ENCODE measurements at places on chromosomes 2 and 18.

GRCh38 chr18:75467851-75468250 is 40.3 kb upstream of the SMIM21 start:
- no peak for DNase-seq

DNA sequence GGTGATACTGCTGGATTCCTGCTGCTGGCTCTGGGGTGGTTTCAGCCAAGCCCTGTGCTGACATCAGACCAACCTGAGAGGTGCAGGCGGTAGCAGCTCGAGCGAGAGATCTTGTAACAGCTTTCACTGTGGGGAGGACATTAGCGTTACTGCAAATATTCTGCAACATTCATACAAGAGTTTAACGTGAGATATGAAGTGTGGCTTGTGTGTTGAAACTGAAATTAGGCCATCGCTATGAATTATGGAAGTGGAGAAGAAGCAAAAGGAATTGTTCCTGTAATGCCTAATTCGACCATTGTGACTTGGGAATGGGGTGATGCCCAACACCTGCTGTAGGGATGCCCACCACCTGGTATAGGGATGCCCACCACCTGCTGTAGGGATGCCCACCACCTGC is 6.5 kb upstream of the MLPH start:
- no peak for DNase-seq

DNA sequence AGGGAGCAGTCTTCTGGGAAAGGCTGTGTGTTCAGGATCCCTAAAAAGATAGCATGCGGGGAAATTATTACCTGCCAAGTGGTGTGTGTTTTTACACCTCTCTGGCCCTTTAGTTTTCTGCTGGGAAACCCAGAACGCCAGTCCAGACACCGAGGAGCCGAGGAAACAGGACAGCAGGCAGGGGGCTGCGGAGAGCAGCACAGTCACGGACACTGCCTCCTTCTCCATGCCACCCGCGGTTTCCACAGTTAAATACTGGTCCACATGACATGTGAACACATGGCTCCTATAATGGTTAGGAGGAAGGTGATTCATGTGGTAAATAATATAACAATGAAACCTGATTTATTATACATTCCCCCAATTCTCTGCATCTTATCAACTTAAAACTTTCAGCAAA is 20.4 kb downstream of the CNOT11 start:
- DNase-seq = no peak

DNA sequence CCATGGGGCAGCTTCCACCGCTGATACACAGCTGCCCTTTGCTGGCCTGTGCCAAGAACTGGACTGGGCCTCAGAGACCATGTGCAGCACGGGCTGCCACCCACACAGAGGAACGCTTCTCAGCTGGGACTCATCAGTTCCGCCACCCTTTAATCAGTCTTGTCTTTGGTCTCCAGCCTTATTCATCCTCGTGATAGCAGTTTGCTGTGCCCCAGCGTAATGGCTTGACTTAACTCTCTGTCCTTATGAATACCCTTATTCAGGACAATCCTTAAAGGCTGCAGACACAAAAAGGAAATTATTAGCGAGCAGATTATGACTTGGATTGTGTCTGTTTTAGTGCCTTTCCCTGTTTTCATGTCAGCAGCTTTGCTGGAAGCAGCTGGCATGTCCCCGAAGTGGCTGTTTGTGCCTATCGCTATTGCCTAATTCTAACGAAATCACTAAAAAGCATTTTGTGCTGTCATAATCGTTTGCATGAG is 108.9 kb upstream of the DAPL1 start:
- no peak for DNase-seq

GRCh38 chr2:238927746-238928519 is 80.0 kb downstream of the TWIST2 start:
- peak; percentile 71 for DNase-seq

DNA sequence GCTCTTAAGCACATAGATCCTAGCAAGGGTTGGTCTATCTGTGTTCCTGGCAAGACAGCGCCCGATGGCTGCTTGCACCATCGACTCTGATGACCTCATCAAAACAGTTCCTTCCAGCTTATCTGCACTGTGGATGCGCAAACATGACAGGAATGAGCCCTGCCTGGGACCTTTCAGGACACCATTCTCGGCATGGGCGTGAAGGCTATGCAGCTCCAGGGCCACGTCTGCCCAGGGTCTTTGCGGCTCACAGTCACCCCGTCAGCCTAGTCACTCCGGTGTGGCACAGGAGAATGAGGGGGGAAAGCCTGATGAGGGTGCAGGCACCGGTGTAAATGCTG is 147.8 kb upstream of the TWIST2 start:
- peak; percentile 80 for DNase-seq

DNA sequence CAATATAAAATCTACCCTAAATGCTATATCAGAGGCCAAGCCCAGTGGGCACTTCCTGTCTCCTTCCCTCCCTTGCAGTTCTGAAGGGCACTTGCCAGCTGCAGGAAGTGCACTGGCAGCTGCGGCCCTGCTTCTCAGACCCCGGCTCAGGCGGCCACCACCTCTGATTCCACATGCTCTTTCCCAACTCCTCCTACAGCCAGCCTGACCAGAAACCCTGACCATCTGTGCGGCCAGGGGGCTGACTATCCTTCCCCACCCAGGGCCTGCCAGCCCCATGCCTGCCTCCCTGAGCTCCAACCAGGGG is 88.6 kb downstream of the ZBTB7C start:
- no peak for DNase-seq

GRCh38 chr2:35454966-35455638 is 900.5 kb upstream of the CRIM1 start:
- DNase-seq = no peak

- no peak for DNase-seq
These were observed 376.2 kb downstream of the NCKAP5 start for GRCh38 chr2:133192028-133192427.

DNA sequence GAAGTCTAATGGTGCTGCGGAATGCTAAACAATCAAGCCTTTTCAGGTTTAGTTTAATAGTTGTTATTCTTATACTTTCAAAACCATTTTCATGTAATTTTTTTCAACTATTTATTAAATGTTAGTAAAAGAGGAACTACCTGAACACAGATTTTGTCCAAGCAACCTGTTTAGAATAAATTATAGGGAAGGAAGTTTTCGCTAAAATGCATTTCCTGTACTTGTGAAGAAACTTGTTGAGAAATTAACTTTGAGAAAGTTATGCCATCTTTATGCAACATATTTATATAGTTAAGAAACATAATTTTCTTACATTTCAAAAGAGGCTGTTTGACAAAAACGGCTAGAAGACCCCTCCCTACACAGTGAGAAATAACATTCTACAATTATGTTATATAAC is 16.6 kb downstream of the MAP4K4 start:
- DNase-seq = no peak

- no peak for DNase-seq
These were observed 31.2 kb upstream of the RMP24 start for GRCh38 chr18:35941299-35941698.

DNA sequence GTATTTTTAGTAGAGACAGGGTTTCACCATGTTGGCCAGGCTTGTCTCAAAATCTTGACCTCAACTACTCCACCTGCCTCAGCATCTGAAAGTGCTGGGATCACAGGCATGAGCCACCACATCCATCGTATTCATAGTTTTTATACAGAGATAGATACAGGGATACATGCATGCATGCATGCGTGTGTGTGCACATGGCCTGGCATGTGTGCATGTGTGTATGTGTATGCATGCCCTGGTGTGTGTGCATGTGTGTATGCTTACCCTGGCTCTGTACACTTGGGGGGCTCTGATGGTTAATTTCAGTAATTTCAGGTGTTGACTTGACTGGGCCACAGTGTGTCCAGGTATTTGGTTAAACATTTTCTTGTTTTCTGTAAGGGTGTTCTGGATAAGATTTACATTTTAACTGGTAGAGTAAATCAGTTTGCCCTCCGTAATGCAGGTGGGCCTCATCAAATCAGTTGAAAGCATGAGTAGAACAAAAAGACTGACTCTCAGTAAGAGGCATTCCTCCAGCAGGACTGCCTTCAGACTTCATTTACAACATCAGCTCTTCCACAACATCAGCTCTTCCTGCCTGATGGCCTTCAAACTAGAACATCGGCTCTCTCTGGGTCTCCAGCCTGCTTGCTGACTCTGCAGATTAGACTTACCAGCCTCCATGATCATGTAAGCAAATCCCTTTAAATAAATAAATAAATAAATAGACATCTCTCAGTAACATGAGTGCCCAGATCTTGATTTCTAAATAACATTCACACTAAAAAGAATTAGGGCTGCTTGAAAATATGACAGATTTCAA is 30.8 kb downstream of the SESTD1 start:
- DNase-seq = no peak

GRCh38 chr2:160694221-160694620 is 200.6 kb upstream of the RBMS1 start:
- no peak for DNase-seq

DNA sequence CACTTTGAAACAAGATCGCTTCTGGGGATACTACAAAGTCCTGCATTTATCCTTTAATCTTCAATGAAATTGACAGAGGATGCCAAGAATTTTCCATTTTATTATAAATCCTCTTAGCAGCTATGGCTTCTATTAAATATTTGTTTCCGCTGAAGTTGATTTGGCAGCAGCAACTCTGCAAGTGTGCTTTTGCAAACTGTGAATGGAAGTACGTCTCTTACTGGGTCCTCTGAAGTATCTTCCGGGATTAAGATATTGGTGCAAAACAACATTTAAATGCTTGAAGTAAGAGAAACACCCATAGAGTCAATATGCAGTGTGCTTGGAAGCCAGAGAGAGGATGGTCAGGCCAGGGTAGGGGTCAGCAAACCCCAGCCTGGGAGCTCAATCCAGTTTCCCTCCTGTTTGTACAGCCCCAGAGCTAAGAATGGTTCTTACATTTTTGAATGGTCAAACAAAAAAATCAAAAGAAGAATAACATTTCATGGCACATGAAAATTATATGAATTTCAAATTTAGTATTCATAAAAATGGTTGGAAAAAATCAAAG is 13.6 kb downstream of the CCDC68 start:
- DNase-seq = no peak

- DNase-seq = no peak
These were observed 286.0 kb downstream of the LPIN1 start for GRCh38 chr2:12032398-12032797.

DNA sequence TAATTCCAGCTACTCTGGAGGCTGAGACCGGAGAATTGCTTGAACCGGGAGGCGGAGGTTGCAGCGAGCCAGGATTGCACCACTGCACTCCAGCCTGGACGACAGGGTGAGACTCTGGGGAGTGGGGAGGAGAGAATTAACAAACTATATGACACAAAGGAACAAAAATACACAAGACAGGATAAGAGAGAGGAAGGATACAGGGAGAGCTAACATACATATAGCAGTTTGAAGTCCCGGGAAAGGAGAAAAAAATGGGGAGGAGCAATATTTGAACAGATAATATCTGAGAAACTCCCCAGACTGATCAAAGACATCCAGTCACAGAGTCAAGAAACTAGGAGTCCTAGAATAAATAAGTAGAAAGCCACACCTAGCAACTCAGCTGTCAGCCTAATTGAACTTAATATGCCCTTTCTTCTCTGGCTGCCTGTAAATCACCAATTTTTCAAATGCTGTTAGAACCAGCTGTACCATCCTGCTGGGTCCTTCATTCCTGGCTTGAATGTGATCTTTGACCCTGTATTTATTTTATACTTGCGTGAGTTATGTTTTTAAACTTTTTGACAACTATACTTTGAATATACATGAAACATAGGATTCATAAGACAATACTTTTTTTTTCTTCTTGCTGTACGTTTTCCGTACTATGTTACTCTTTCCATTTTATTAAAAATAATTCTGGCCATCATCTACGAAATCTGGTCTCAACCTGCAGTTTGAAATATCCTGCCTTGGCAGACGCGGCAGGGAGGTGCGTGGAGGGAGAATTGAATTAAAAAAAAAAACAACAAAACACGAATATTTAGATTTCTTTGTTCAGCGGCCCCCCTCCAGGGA is 876 bp upstream of the CYP27A1 start:
- DNase-seq = no peak

DNA sequence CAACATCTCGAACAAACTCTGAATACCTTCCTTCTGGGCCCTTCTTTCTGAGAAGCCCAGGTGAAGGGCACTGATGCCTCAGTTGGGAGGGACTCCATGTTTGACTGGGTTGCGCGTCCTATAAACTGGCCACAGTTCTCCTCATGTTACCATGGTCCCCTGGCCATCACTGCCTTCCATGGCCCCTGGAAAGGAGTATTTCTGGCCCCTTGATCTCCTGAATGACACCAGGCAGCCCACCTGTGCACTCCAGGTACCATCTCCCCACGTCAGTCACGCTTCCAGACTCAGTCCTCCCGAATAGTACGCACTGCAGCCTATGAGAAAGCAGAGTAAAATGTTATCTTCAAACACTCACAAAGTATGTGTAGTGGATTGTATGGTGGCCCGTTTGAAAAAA is 73.9 kb downstream of the ACKR3 start:
- DNase-seq = peak; percentile 42

GRCh38 chr18:6781796-6782195 is 52.3 kb downstream of the ARHGAP28 start:
- DNase-seq = no peak

- no peak for DNase-seq
These were observed 63.2 kb downstream of the SCG2 start for GRCh38 chr2:223538920-223539440.

- no peak for DNase-seq
These were observed 302.1 kb downstream of the HRH4 start for GRCh38 chr18:24762511-24762910.

DNA sequence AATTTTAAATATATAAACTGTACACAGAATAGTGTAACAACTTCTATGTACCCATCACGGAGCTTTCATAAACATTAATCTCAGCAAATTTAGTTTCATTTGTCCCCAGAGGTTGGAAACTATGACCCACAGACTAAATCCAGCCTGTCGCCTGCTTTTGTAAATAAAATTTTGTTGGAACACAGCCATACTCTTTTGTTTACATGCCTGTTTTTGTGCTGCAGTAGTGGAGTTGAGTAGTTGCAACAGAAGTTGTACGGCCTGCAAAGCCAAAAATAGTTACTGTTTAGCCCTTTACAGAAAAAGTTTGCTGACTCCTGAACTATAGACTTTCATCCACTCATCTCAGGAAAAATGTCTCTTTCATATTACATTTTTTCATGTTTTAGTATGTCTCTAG is 39.8 kb downstream of the RBM45 start:
- no peak for DNase-seq

- no peak for DNase-seq
These were observed 75.1 kb downstream of the SH3BP4 start for GRCh38 chr2:235026649-235027557.

- DNase-seq = no peak
These were observed 23.0 kb downstream of the COX7A2L start for GRCh38 chr2:42337846-42338566.

DNA sequence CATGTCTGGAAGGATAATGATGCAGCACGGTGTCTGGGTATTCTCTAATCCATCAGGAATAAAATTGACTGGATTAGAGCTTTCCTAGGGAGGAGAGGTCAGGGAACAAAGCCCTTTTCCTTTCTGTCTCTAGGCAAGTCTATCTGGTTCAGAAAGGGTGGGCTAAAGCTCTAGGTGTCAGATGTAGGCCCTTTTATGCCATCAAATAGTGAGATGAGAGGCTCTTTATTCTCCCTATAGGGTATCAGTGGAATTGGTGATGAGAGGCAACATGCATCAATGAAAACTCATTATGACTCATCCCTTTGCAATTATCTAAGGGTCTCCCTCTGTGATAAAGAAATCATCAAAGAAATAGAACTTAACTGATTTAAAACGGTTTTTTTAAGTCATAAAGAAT is 328.0 kb upstream of the CRIM1 start:
- DNase-seq = no peak
